CD4-positive, alpha-beta T cell treated with Interleukin-15 for 4 hours (primary cell): ENCODE measurements at places on chromosomes 6 and 20.

GRCh38 chr20:37972256-37973058 lies 60.8 kb downstream of the TTI1 start:
- DNase-seq, result no peak

DNA sequence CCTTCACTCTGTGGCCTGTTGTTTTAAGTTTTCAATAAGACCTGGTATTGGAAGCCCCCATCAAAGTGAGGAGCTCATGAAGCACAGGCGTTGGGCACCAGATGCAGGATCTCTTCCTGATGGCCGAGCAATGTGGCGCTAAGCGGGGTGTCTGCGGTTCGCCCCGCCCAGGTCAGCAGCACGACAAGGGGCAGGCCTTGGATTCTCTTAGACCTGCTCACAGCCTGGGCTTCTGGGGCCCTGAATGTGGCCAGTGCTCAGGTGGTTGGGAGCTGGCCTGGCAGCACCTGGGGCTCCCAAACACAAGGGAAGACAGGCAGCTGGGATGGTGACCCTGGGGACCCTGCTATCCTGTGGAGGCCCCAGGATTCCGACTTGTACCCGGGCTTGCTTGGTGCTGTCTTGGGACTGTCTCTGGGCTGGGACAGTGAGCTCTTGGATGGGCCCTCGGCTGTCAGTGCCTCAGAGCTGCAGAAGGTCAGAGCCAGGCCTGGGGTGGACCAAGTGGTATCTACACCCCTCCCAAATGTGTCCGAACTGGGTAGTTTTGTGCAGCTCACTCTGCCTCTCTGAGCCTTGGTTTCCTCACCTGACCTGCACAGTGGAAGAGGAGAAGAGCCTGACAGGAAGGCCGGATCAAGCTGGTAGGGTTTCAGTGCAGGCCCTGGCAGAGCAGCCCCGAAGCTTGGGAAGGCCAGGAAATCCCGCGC lies 69.1 kb downstream of the PHACTR3 start:
- DNase-seq, result no peak

DNA sequence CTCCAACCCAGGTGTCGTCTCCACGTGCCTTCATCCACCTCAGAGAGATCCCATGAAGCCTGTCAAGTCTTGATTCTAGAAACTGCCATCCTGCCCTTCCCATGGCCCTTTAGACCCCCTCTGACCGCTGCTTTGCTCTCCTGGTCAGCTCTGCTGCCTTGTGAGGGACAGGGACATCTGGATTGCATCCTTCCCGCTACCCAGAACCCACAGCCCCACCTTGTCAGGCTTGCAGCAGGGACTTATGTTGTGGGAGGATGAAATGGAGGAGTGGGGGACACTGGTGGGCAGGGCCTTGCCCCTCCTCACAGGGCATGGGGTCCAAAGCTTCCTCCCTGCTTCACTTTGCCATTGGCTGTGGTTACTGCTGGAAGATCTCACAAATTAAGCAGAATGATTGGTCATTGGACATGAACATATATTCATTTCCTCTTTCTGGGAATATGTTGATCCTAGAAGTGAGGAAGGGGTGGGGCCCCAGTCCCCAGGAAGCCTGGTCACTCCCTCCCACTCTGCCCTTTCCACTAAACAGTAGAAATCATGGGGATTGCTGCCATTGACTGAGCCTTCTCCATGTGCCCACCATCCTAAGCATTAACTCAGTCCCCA lies 4.5 kb downstream of the GLP1R start:
- DNase-seq, result no peak

GRCh38 chr20:20224806-20225205 lies 143.1 kb upstream of the INSM1 start:
- no peak for DNase-seq

DNA sequence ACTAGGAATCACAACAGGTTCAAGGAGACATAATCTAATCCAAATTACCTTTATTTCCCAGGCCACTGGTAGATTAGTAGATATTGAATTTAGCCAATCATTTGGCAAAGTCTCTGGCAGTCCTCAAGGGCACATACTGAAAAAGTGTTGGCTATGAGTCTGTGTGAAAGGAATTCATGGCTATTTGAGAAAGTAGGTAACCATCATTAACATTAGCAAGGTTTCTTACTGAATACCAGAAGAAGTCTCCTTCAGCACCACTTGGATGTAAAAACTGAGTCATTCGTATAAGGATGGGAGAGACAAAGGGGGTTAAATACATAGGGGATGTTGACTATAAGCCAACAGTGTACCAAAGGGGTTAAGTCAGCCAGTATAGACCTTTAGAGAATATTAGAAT lies 36.7 kb downstream of the AGPAT4 start:
- no peak for DNase-seq

DNA sequence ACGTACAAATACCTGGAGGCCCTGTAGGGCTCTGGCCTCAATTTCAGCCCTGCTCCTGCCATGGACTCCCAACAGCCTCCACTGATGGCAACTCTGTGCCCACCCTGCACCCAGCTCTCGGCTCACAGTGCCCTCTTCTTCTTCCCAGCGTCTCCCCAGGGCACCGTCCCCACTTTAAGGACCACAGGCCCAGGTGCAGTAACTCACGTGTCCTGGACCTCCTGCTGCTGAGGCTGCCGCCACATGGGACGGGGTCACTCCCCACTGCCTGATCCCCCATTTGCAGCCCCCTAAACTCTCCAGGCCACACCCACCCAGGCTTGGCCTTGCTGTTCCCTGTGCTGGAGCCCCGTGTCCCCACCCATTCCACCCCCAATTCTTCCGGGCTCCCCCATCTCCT lies 223.4 kb downstream of the PREX1 start:
- no peak for DNase-seq

GRCh38 chr6:70557998-70558397 lies 8.7 kb upstream of the SDHAF4 start:
- DNase-seq, result no peak

DNA sequence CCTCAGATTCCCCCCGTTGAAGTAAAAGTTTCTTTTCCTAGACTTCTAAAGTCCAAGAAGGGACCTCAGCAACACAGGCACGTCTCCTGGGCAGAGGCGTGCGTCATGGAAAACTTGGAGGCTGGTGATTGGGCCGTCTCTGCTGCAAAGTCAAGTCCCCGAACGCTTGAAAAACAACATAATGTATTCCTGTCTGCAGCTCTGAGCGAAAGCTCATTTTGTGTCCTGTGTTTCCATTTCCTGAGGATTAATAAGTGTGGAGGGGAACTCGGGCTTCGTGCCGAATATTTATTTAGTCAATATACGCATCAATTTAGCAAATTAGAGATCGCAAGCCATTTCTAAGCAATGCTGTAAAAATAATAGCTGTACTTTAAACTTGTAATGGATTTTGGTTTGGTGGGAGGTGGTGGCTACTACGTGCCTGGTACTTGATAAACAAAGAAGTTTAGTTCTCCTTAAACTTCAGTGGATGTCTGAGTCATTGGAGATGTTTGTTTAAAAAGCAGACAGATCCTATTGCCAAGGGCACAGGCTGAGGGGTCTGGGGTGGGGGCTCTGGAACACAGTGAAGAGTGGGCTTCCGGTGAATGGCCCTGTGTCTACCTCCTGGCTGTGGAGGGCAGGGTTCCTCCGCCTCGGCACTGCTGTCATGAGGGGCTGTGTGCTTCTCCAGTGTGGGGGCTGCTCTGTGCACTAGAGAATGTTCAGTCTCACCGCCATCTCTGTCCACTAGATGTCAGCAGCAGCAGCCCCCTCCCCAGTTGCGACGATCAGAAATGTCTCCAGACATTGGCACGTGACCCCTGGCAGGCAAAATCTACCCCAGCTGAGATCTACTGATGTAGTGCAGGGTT lies 21.8 kb downstream of the PCK1 start:
- no peak for DNase-seq

DNA sequence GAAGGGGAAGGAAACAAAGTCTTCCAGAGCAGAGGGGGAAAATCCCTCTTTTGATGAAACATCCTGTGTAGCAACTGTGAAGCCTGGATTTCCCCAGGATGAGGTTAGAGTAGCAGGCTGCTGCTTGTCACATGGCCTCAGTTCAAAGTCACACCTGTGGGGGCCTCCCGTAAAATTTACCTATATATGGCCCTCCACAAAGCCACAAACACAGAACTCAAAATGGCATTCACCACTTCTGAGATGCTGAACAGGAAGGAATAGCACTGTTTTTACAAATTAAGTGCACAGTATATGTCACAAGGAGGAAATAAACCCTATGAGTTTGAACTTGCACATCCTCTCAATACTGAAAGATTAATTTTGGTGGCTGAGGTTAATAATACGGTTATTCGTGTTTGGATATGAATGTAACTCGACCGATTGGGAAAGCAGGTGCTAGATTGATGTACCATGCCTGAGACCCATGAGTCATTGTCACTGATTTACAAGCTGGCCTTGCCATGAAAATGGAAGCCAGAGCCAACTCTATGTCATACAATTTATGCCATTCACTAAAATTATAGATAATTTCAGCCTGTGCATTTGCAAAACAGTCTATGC lies 70.6 kb downstream of the SGK1 start:
- peak; percentile 85 for DNase-seq

GRCh38 chr20:20078041-20078440 lies 25.7 kb downstream of the CFAP61 start:
- DNase-seq, result no peak

DNA sequence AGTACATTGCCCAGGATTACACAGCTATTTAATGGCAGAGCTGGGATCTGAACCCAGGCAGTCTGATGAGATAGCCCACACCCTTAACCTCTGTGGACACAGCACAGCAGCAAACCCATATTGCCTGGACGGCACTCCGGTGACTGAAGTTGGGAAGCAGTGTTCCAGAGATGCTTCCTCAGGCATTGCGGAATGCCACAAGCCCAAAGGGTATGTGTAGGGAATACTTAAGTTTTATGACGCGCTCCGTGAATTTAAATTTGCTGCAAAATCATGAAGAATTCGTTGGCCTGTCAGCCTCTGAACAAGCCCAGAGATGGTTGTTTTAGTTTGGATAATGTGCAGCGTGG lies 46.4 kb downstream of the PSMG4 start:
- DNase-seq, result no peak

DNA sequence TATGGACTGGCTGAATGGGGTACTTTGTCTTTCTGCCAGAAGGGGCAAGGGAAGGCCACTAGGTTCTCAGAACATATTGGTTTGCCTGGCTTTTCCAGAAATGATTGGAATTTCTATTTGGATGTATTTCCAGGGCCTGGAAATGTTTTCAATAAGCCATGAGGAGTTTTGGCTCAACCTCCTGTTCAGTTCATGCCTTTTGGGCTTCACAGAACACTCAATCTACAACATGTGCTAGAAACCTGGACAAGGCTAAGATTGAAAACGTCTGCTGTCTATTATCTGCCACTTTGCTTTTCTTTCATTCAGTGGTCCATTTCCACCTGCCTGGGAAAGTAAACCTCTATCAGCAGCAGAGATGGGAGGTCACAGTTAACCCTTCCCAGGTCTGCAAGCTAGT lies 793.4 kb downstream of the TENT5A start:
- no peak for DNase-seq

GRCh38 chr6:167005350-167006159 lies 6.4 kb downstream of the CEP43 start:
- DNase-seq, result no peak

GRCh38 chr6:156183678-156184077 lies 593.5 kb upstream of the ARID1B start:
- DNase-seq, result no peak

GRCh38 chr6:100353276-100354015 lies 111.3 kb downstream of the SIM1 start:
- no peak for DNase-seq

DNA sequence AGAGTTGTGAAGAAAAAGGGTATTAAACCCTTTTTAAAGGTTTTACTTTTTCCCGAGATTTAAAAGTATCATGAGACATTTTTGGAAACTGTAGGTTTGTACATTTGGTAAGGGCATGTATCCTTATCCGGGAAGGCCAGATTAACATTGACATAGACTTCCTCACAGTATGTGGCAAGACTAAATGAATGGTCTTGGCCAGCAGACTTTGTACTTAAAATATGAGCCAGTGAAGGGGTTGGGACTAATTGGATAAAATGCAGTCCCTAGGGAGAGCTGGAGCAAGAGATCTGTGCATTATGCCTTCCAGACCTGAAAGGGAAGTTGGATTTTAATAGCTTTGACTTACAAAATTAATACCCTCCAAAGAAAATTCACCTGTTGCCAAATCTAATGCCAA lies 60.4 kb upstream of the CCN2 start:
- no peak for DNase-seq

GRCh38 chr6:83514466-83514865 lies 2.1 kb downstream of the PRSS35 start:
- no peak for DNase-seq

DNA sequence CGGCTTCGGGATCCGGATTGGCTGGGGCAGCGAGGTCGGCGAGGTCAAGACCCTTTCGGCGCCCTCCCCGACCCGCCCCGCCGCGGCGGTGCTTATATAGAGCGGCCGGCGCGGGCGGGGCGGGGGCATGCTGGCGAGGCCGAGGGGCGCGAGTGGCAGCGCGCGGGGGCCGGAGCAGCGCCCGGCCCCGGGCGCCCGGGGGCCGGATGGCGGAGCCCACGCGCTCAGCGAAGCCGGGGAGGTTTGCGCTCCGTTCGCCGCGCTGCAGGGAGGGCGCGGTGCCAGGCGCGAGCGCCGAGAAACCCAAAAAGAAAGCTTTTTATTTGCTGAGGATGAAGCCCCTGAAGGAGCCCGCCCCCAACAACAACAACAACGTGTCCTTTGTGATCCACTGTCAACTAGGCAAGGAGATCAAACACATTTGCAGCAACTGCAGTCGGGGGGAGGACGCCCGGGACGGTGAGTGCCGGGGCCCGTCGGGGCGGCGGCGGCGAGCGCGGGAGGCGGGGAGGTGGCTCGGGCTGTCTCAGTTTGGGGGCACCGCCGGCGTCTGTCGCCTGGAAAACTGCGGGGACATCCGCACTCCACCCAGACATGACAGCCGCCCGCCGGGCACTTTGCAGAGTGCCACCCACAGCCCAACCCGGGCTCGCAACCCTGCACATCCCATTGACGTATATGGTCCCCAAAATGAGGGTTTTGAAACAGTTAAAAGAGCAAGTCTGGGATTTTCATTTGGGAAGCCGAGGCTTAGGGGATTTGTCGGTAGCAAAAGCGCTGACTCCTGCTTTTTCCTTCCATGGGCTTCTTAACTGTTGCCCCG lies 297.3 kb downstream of the PHACTR1 start:
- no peak for DNase-seq

DNA sequence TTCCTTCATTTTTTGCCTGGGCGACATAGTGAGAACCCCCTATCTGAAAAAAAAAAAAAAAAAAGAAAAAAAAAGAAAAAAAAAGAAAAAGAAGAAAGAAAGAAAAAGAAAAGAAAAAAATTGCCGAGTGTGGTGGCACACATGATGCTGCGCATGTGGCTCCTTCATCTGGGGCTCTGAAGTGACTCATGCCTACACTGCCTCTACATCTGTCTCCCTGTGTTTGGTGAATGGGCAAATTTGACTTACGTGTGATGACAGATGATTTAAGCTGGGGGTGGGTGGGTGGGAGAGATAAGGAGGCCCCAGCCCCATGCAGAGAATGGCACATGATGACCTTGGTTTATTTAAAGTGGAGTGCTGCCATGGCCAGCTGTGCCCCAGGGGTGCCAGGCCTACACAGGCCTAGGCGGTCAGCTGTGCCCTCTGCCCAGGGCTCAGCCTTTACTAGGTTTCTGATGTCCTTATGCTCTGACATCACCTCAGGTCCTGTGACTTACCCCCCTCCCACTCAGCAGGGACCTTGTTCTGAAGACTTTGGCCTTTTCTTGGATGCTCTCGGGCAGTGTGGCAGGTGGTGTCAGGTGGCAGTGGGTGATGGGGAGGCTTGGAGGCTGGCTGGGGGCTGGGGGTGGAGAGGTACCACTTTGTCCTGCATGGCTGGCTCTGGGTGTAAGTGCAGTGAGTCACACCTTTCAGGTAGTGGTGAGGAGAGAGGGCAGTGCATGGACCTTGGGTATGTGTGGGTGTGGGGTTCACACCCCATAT lies 41.1 kb downstream of the VEGFA start:
- no peak for DNase-seq

- no peak for DNase-seq
Measured at GRCh38 chr6:170286934-170287265, 4.0 kb downstream of the DLL1 start.
